ENCODE measurements at places on chromosomes 6 and 20. TPM values are rescaled to one million over a fixed set of nuclear protein-coding genes. Genes with fewer than 3 reads are reported as not detected.

The PNISR gene
- 79.0 TPM for total RNA-seq

The TRIM40 gene
- total RNA-seq: not detected

The NCOA5 gene
- total RNA-seq: 18.4 TPM

The ADGB gene
- not detected for total RNA-seq

The ARG1 gene
- not detected for total RNA-seq

The EYS gene
- under 0.01 TPM for total RNA-seq

The GPX5 gene
- total RNA-seq: not detected

The ELOVL2 gene
- total RNA-seq: 8.0 TPM

The OR2H2 gene
- not detected for total RNA-seq

The SLC22A16 gene
- total RNA-seq: 0.15 TPM

The LINC00237 gene
- not detected for total RNA-seq

The PIGU gene
- total RNA-seq: 20.2 TPM

The ZC2HC1B gene
- not detected for total RNA-seq

The SEL1L2 gene
- not detected for total RNA-seq

The FOXP4 gene
- 2.9 TPM for total RNA-seq

The RSPO3 gene
- 0.67 TPM for total RNA-seq

The STXBP5 gene
- 60.0 TPM for total RNA-seq

The KCTD20 gene
- 158 TPM for total RNA-seq

The CSNK2A1 gene
- 91.2 TPM for total RNA-seq

The PRPH2 gene
- 0.36 TPM for total RNA-seq

The OR2J1 gene
- not detected for total RNA-seq

The HSPA1A gene
- total RNA-seq: 144 TPM

The PTCHD4 gene
- total RNA-seq: 1.5 TPM

The RANBP9 gene
- total RNA-seq: 24.0 TPM

The DYNLT2 gene
- total RNA-seq: 1.9 TPM

The RGS17 gene
- total RNA-seq: 7.6 TPM

The CCM2L gene
- not detected for total RNA-seq
